Occipital lobe (tissue), 3 donors: ENCODE measurements at places on chromosomes 3 and 15. TPM values are rescaled to one million over a fixed set of nuclear protein-coding genes. Genes with fewer than 3 reads are reported as not detected.

PGBD4 gene
- total RNA-seq, result 6.2 TPM

RFTN1 gene
- total RNA-seq, result 6.4 TPM

PLA1A gene
- total RNA-seq, result not detected

DNA sequence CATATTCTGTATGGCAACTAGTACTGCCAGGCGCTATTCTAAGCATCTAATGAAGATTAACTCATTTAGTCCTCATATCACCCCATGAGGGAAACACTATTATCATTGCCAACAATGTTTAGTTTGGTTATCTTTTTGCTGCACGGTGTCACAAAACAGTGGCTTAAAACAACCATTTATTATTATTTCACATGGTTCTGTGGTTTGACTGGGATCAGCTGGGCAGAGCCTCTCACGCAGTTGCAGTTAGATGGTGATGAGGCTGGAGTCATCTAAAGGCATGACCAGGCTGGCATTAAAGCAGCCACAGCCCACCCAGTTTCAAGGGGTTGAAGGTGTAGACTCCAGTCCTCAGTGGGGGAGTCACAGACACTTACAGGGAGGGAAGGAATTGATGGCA lies 32.8 kb upstream of the RASA2 start:
- DNase-seq, result no peak

- no peak for DNase-seq
These were observed 205.8 kb downstream of the SSR3 start for GRCh38 chr3:156349111-156349510.

DNA sequence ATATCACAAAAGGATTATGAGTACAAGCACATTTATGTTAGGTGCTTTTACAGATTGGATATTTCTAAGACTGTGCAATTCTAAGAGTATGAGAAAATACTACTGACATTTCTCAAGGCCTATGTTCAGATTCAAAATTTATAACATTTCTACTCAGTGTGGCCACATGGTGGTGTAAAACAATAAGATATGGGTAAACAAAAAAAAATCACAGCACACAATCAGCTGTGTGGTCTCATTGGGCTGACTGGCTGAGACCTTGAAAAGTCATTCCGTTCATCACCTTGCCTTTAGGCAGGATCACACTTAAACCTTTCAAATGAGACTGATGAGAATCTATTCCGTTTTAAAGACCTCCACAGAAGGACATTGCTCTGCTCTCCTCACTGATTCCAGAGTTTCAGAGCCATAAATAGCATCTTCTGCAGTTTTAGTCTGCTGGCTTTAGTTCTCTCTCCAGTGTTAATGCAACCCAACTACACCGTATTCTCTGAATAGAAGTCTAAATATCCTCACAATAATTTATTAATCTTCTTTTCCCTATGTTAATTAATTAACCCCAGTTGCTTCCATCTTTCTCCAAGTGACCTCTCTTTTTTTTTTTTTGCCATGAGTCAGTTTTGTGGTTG lies 158.2 kb downstream of the SPATA16 start:
- no peak for DNase-seq

DNA sequence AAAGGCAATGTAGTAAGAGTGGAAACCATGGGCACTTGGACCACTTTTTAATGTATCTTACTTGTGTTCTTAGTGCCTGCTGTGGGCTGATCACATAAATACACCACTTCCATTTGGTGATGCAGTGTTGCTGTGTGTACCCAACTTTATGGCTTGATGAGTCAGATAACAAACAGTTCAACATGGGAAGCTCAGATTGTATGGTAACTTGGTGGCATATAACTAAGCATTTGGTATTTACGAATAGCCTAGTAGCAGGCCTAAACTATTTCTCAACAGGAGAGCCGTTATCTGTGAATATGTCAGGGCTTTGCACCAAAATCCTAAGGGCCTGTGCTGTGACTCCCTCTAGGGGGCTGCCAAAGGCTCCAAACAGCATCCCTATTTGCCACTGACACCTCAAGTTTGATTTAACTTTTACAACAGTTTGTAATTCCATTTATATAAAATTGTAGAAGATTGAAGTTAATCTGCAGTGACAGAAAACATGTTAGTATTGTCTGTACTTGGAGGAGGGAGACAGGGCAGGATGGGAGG lies 640.4 kb upstream of the CADM2 start:
- DNase-seq, result no peak

- no peak for DNase-seq
These were observed 66.0 kb downstream of the KBTBD8 start for GRCh38 chr3:67064105-67064504.
